T-helper 1 cell (primary cell): ENCODE measurements at places on chromosomes 7 and 10.

DNA sequence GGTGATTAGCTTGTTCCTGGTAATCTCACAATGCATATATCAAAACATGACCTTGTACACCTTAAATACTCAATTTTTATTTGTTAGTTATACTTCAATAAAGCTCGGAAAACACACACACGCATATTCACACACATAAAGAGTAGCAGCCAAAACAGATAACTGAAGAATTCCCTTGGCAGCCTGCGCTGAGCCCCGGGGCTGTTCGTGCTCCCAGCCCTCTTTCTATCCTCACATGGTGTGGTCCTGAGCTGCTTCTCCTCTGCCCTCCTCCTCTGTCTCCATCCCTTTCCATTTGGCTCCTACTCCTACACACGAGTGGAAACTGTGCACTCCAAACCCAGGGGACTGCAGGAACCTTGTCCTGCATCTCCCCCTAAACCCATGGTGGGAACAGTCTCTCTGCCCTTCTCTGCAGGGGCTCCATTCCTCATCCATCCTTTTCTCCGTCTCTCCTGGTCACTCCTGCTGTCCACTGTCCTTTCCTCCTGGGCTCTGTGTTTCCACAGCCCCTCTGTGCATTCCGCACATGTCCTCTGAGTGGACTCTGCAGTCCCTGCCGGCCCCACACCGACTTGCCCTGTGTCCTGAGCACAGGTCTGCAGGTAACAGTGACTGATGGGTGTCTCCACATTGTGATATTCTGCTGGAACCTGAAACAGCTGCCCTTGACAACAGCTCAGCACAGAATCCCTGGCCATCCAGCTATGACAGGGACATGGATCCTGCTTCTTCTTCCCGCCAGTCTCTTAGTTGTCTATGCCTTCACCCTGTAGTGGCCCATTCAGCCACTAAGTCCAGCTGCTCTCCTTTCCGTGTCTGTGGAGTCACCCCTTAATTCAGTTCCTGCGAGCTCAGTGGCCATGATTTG is 216.8 kb upstream of the ZNF32 start:
- DNase-seq, result no peak

DNA sequence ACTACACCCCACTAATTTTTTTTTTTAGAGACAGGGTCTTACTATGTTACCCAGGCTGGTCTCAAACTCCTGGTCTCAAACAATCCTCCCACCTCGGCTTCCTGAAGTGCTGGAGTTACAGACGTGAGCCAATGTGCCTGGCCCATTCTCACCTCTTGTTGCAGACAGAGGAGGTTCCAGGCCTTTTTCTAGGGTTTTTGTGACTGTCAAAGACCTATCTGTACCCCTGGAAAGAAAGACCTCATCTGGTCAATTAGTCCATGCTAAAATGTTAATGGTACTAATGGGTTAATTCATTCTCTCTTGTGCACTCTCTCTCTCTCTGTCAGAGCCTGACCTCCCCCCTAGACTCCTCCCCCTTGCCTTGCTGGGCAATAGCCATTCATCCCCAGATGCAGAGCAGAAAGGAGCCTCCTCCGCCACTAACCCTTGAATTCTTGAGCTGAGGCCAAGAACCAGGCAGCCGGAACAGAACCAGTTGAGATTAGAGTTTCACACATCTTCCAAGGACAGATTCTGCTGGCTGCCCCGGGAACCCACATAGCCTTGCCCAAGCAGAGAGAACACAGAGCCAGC is 209.7 kb downstream of the SKIDA1 start:
- DNase-seq, result no peak

GRCh38 chr7:77687747-77688144 is 8.5 kb upstream of the RSBN1L start:
- no peak for DNase-seq

DNA sequence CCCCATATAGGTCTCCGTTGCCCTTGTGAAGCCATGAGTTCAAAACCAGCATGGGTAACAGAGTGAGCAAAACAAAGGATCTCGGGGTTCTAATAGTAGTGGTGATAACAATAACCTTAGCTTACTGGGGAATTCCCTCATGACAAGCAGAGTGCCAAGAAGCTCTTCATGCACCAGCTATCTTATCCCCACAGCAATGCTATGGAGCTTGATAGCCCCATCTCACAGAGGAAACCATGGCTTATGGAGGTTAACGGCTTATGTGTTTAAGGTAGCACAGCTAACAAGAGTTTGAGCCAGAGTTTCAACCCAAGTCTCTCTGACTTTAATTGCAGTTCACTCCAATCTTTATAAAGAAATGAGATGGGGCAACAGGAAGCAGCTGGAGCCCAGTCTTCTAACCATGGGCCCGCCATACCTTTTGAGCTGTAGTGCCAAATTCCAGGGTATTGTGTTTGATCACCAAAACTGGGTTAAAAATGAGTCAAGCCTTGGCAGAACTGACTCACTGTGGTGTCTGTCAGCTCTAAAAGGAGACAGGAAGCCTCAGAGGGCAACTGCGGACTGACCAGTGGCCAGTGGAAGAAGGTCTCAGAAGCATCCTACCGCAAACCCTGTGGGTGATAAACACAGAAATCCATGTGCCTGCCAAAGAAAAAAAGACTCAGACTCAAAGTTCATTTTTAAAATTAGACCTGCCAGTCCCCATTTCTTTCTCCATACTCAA is 16.5 kb upstream of the PLAU start:
- no peak for DNase-seq
